ENCODE measurements at places on chromosomes 7 and 10. TPM values are rescaled to one million over a fixed set of nuclear protein-coding genes. Genes with fewer than 3 reads are reported as not detected.

DNA sequence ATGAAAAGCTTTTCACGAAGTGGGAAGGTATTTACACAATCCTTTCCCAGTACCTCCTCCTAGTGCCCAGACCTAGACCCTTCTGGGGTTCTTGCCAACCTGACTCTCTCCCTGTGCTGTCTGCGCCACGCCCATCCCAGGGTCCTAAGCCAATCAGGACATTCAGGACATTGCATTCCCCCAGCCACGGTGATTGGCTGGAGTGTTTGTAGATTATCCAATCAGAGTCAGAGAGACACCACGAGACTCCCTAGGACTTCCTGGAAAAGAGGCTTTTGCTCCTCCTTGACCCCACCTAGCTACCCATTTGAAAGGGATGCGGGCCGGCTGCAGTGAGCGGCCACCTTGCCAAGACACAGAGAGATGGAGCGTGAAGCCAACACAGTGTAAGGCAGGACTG, 3.5 kb upstream of the GDF2 start:
- no peak for DNase-seq

GRCh38 chr7:56097700-56098099, 4.9 kb upstream of the PHKG1 start:
- DNase-seq, result no peak

DNA sequence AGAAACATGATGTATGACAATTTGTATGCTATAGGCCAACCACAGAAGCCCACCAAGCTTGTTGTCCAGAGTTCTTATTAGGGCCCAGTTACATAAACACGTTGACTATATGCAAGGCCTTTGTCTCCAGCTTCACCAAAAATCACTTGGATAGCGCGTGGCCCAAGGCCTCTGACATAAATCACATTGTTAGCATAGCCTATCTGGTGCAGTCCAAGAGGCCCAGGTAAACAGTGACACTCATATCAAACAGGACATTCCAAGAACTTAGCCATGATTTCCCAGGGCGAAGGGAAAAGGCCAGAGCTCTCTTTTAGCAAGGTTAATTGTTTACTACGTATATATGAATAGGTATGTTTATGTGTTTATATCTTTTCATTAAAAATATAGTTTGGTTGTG, 337.2 kb upstream of the CELF2 start:
- DNase-seq, result no peak

Gene LIPM
- not detected for total RNA-seq

GRCh38 chr7:139658908-139659675, 118.7 kb downstream of the HIPK2 start:
- DNase-seq, result no peak

GRCh38 chr10:12902135-12902572, 99.4 kb downstream of the CCDC3 start:
- peak; percentile 57 for DNase-seq

GRCh38 chr7:19869979-19870378, 96.6 kb upstream of the TMEM196 start:
- no peak for DNase-seq

Gene TMEM213
- 32.8 TPM for total RNA-seq

DNA sequence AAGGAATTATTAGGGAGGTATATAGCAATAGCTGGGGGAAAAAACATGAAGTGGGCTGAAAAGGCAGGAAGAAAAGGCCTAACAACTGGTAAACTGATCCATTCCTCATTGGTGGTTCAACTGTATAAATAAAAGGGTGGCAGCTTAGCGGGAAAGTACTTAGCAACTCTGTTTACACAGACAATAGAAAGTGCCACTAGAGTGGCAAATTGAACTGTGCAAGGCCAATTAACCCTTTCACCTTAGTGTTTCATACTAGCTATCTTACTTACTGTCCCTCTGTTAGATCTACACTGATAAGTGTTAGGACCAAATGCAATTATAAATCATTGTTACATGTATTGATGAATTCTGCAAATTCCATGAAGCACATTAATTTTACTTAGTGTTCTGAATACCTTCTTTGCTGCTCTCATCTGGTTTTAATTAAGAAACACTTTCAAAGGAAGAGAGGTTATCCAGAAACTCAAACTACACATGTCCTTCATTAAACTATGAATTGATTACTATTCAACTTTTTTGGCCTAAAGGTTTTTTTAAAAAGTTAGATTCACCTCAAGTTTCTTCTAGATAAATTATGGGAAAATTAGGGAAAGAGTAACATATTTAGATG, 28.0 kb downstream of the DNAJC1 start:
- no peak for DNase-seq

Gene LEP
- 0.16 TPM for total RNA-seq

- no peak for DNase-seq
These were observed 300.2 kb downstream of the NEBL start for GRCh38 chr10:20596911-20597310.

Data from left lung (tissue), 14 donors.